ENCODE measurements at places on chromosomes 16 and 17. TPM values are rescaled to one million over a fixed set of nuclear protein-coding genes. Genes with fewer than 3 reads are reported as not detected.
A peak's percentile ranks its signal among the peaks of the same experiment; 100 is the strongest.

GAA gene
- 167 TPM for total RNA-seq

PLA2G10 gene
- 1.5 TPM for total RNA-seq

SLC12A3 gene
- total RNA-seq = not detected

KRT39 gene
- total RNA-seq = not detected

ZNF646 gene
- total RNA-seq = 33.7 TPM

ARL2BP gene
- 62.3 TPM for total RNA-seq

TMEM220 gene
- 30.1 TPM for total RNA-seq

DPEP1 gene
- total RNA-seq = not detected

- H3K4me1 ChIP-seq = no peaks in the 10 kb centered on the region
- H3K36me3 ChIP-seq = no peaks in the 10 kb centered on the region
- DNase-seq = no peak
- H3K27me3 ChIP-seq = no peaks in the 10 kb centered on the region
- no peak overlapping the region for H3K27ac ChIP-seq
Observed at GRCh38 chr16:66335704-66336329, 30.7 kb upstream of the CDH5 start.

GRCh38 chr17:68061512-68062313, 26.2 kb downstream of the KPNA2 start:
- no peaks in the 10 kb centered on the region for H3K27me3 ChIP-seq
- H3K36me3 ChIP-seq = no peaks in the 10 kb centered on the region
- no peak for DNase-seq

DNA sequence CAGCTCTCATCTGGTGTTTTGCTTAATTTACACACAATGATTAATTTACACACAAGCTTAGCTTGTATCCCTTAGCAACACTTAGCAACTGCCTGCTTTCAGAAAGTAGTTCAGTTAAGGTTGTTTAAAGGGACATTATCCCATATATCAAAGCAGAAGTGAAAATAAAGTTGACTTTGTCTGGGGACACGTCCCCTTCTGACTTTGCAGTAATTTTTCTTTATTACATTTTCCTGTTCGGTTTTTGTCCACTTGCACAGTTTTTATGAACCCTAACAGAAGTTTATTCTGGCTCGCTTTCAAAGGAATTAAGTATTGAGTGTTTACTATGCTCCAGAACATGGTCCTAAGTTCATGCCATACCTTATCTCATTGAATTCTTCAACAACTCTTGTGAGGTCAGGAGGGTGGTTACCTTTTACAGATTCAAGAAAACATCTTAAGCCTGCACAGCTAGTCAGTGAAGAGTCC, 41.5 kb downstream of the ARHGAP44 start:
- no peaks in the 10 kb centered on the region for H3K4me1 ChIP-seq
- H3K27me3 ChIP-seq = no peaks in the 10 kb centered on the region
- DNase-seq = no peak
- H3K4me3 ChIP-seq = no peak overlapping the region
- H3K36me3 ChIP-seq = no peaks in the 10 kb centered on the region

DNA sequence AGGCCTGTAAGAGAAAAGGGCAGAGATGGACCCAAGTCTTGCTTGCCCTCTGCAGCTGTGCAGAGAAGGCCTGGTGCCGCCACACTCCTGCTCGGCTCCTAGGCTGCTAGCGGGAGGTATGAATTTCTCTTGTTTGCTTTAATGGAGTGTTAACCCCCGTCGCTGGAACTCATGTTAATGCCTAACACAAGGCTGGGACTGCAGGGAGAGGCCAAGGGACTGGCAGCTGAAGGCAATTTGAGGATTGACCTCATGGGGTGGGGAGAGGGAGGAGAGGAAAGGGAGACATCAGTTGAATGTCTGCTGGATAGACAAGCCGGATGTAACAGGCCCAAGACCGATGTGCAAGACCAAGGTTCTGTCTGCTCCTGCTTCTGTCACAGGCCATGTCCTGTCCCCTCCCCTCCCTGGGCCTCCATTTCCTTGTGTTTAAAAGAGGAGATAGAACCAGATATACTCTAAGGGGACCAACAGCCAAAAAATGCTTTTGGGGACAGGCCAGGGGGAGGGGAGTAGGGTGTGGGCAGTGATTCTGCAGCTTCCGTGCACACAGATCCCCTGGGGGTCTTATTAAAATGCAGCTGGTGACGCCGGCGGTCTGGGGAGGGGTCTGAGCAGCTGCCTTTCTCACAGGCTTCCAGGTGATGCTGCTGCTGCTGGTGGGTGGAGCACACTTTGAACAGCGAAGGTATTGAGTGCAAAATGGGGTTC, 46.7 kb upstream of the TBX2 start:
- no peaks in the 10 kb centered on the region for H3K36me3 ChIP-seq
- DNase-seq = no peak
- H3K27ac ChIP-seq = no peak overlapping the region
- H3K27me3 ChIP-seq = no peaks in the 10 kb centered on the region
- peaks cover 9% of the 10 kb centered on the region for H3K4me1 ChIP-seq

- no peaks in the 10 kb centered on the region for H3K27me3 ChIP-seq
- no peaks in the 10 kb centered on the region for H3K36me3 ChIP-seq
- no peaks in the 10 kb centered on the region for H3K4me1 ChIP-seq
- DNase-seq = no peak
- no peak overlapping the region for H3K27ac ChIP-seq
Observed at GRCh38 chr17:54814371-54814770, 86.3 kb upstream of the TOM1L1 start.

GRCh38 chr16:76222087-76222486, 55.1 kb upstream of the CNTNAP4 start:
- DNase-seq = no peak
- no peaks in the 10 kb centered on the region for H3K4me1 ChIP-seq
- no peaks in the 10 kb centered on the region for H3K36me3 ChIP-seq

- no peak for DNase-seq
- no peaks in the 10 kb centered on the region for H3K27me3 ChIP-seq
- H3K27ac ChIP-seq = peak overlapping the region; percentile 89
- H3K36me3 ChIP-seq = peaks cover 8% of the 10 kb centered on the region
- H3K4me3 ChIP-seq = no peak overlapping the region
- peaks cover 33% of the 10 kb centered on the region for H3K4me1 ChIP-seq
Observed at GRCh38 chr16:75246504-75247205, 4.8 kb downstream of the BCAR1 start.

GRCh38 chr16:8850279-8850885, 18.4 kb downstream of the CARHSP1 start:
- no peak for DNase-seq
- H3K36me3 ChIP-seq = no peaks in the 10 kb centered on the region
- H3K27me3 ChIP-seq = no peaks in the 10 kb centered on the region
- no peak overlapping the region for H3K4me3 ChIP-seq
- no peaks in the 10 kb centered on the region for H3K4me1 ChIP-seq
- H3K27ac ChIP-seq = no peak overlapping the region

DNA sequence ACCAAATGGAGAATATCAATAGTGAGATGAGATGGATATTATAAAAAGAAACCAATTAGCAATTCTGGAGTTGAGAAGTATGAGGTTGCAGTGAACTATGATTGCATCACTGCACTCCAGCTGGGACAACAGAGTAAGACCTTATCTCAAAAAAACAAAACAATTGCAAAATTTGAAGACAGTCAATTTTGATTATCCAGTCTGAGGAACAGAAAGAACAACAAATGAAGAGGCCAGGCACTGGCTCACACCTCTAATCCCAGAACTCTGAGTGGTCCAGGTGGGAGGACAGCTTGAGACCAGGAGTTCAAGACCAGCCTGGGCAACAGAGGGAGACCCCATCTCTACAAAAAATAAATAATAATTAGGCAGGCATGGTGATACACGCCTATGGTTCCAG, 35.0 kb downstream of the USP32 start:
- H3K36me3 ChIP-seq = no peaks in the 10 kb centered on the region
- no peak overlapping the region for H3K27ac ChIP-seq
- H3K27me3 ChIP-seq = no peaks in the 10 kb centered on the region
- no peak overlapping the region for H3K4me3 ChIP-seq
- no peak for DNase-seq

GRCh38 chr17:7179317-7180254, at the start of gene ASGR1:
Gene ASGR1, minus strand, starts transcription at chr17:7179370. Its CDS starts 807 bp downstream, at chr17:7178563.
- H3K4me1 ChIP-seq = peaks cover 6% of the 10 kb centered on the region
- no peak within 1 kb of the TSS for H3K27ac ChIP-seq
- no peak within 1 kb of the TSS for H3K4me3 ChIP-seq
- DNase-seq = no peak
- H3K27me3 ChIP-seq = no peaks in the 10 kb centered on the region
- no peaks in the 10 kb centered on the region for H3K36me3 ChIP-seq

- no peak for DNase-seq
- H3K4me3 ChIP-seq = no peak overlapping the region
- peaks cover 2% of the 10 kb centered on the region for H3K4me1 ChIP-seq
- H3K36me3 ChIP-seq = no peaks in the 10 kb centered on the region
Observed at GRCh38 chr16:12146966-12147365, 170.4 kb downstream of the SNX29 start.

DNA sequence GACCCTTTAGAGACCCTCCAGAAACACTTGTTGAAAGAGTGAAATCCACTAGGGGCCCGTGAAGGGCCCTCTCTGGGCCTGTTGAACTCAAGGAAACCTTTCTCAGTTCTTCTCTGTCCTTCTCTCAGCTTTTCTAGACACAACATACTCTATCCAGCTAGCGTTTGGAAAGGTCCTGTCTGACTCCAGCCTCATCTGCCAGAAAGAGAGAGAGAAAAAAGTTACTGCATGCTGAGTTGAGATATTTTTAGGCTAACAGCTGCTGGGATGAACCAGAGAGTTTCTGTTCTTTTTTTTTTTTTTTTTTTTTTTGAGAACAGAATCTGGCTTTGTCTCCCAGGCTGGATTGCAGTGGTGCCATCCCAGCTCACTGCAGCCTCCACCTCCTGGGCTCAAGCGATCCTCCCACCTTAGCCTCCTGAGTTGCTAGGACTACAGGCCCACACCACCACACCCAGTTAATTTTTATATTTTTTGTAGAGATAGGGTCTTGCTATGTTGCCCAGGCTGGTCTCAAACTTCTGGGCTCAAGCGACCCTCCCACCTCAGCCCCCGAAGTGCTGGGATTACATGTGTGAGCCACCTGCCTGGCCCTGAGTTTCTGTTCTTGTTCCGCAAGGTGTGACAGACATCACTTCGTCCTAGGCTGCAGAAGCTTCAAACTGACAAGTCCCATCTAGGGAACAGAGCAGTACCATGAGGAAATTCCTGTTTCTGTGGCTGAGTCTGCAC, 14.9 kb upstream of the TEX2 start:
- no peaks in the 10 kb centered on the region for H3K4me1 ChIP-seq
- H3K27me3 ChIP-seq = no peaks in the 10 kb centered on the region
- no peaks in the 10 kb centered on the region for H3K36me3 ChIP-seq
- no peak overlapping the region for H3K27ac ChIP-seq
- no peak for DNase-seq
- H3K4me3 ChIP-seq = no peak overlapping the region

- DNase-seq = no peak
- H3K4me1 ChIP-seq = no peaks in the 10 kb centered on the region
- H3K4me3 ChIP-seq = no peak overlapping the region
- no peaks in the 10 kb centered on the region for H3K27me3 ChIP-seq
Observed at GRCh38 chr16:64343061-64343819, 778.6 kb downstream of the CDH11 start.

DNA sequence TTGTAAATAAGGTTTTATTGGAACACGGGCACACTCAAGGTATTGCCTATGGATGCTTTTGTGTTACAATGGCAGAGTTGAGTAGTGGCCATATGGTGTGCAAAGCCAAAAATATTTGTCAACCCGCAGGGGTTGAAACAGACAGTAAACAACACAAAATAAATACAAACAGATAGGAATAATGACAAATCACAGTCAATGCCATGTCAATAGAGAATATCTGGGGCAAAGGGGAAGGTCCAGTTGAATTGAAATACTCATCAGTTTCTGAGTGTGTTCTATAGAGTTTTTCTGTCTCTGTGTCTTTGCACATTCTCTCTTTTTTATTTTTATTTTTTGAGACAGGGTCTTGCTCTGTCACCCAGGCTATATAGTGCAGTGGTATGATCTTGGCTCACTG, 37.5 kb downstream of the PITPNC1 start:
- no peaks in the 10 kb centered on the region for H3K36me3 ChIP-seq
- no peak overlapping the region for H3K4me3 ChIP-seq
- DNase-seq = no peak
- peaks cover 8% of the 10 kb centered on the region for H3K4me1 ChIP-seq

- no peak overlapping the region for H3K4me3 ChIP-seq
- H3K27me3 ChIP-seq = no peaks in the 10 kb centered on the region
- no peaks in the 10 kb centered on the region for H3K4me1 ChIP-seq
- no peak overlapping the region for H3K27ac ChIP-seq
- H3K36me3 ChIP-seq = no peaks in the 10 kb centered on the region
Observed at GRCh38 chr17:61627125-61627524, 36.1 kb upstream of the NACA2 start.

DNA sequence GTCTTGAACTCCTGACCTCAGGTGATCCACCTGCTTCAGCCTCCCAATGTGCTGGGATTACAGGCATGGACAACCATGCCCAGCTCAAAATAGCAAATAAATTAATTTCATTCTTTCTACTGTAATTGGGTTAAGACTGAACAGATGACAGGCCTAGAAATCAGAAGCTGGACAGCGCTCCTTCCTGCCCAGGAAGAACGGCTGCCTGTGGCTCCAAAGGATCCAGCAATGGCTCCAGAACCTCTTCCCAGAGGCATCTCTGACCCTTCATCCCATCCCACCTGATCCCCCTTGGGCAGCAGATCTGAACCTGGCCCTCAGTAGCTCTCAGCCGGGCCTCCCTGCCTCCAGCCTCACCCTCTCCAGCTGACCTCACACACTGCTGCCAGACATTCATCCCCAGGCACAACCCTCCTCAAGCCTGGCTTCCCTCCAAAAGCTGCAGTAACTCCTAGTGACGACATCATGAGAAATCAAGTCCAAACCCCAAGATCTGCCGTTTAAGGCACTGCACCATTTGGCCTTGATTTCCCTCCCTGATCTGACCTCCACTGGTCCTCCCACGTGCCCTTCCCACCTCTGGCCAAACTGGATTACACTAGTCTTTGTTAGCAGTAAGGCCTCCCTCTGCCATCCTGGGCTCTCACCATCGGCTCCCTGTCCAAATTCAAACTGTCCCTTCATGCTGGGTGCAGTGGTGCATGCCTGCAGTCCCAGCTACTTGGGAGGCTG, 3.1 kb upstream of the MIF4GD start:
- H3K4me3 ChIP-seq = no peak overlapping the region
- H3K27me3 ChIP-seq = no peaks in the 10 kb centered on the region
- no peak overlapping the region for H3K27ac ChIP-seq
- peaks cover 5% of the 10 kb centered on the region for H3K4me1 ChIP-seq
- no peaks in the 10 kb centered on the region for H3K36me3 ChIP-seq

DNA sequence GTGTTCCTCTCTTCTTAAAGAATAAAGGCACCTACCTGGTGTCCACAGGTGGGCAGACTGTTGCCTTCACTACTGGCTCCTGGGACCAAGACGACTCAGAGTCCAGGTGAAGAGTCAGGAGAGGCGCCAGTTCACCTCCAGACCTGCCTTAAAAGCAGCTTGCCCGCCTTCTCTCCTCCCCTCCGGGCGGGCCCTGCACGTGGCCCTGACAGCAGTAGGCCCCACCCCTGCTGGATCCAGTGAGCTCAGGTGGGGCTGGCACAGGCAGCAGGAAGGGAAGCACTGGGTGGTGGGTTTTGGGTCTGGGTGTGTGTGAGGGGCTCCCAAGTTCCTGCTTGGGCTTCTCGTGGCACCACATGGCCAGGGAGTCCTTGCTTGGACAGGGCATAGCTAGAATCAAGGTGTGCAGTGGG, at the start of gene TNS4:
Gene TNS4 (minus strand): TSS at position 125 of the 413 bp plus-strand sequence. CDS start 5,198 bp downstream, outside the sequence.
- no peaks in the 10 kb centered on the region for H3K4me1 ChIP-seq
- DNase-seq = peak; percentile 91
- H3K4me3 ChIP-seq = peak within 1 kb of the TSS; percentile 29
